ENCODE measurements at places on chromosomes 16 and 17. TPM values are rescaled to one million over a fixed set of nuclear protein-coding genes. Genes with fewer than 3 reads are reported as not detected.

ASB16 gene
- 0.56 TPM for total RNA-seq

GPRC5B gene
- total RNA-seq: 0.22 TPM

NDRG4 gene
- 0.71 TPM for total RNA-seq

LRRC46 gene
- total RNA-seq: 0.81 TPM

WNT9B gene
- total RNA-seq: not detected

Measured in T-helper 1 cell treated with Interleukin-12 subunit alpha and Interleukin-12 subunit beta and Interleukin-4 antibody, amounts not matched to agents 30 ng/mL and 1 ng/mL, for 36 hours (primary cell).